GOT3 (cell line): ENCODE measurements at places on chromosomes 16 and 17.

DNA sequence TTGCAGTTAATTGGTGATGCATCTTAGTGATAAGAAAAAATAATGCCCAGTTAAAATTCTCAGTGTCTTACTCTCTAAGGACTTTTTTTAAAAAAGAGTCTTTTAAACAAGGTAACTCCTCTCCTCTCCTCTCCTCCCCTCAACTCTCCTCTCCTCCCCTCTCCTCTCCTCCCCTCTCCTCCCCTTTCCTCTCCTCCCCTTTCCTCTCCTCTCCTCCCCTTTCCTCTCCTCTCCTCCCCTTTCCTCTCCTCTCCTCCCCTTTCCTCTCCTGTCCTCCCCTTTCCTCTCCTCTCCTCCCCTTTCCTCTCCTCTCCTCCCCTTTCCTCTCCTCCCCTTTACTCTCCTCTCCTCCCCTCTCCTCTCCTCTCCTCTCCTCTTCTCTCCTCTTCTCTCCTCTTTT is 675.9 kb upstream of the RBFOX1 start:
- no peak for DNase-seq

DNA sequence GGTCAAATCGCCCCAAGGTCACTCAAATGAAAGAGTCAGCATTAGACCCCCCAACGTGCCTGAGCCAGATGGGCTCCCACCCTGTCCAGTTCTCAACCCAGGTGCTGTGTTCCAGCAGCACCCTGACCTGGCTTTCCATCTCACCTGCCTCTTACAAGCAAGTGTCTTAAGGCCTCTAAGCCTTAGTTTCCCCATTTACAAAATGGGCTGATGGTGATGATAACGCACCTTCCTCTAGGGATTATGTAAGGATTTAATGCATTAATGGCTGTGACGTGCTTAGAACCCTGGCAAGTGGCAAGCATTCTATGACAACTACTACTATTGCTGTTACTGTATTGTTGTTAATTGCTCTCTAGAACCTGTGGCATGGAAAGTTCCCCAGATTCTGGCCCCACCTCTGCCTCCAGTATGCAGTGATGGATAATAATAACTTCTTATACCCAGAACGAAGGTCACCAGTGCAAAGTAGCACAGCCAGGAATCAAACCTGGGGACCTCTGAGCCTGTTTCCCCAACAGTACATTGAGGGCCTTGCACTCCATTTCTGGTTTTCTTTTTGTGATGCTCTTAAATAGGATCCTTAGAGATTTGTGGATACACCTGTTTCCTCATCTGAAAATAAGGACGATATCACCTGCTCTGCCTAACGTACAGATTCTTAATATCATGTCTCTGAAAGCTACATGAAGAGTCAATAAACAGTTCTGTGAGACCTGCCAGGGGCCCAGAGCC is 3.3 kb upstream of the SLC25A39 start:
- no peak for DNase-seq

- DNase-seq: no peak
Measured at GRCh38 chr16:65384441-65384840, 262.6 kb upstream of the CDH11 start.

DNA sequence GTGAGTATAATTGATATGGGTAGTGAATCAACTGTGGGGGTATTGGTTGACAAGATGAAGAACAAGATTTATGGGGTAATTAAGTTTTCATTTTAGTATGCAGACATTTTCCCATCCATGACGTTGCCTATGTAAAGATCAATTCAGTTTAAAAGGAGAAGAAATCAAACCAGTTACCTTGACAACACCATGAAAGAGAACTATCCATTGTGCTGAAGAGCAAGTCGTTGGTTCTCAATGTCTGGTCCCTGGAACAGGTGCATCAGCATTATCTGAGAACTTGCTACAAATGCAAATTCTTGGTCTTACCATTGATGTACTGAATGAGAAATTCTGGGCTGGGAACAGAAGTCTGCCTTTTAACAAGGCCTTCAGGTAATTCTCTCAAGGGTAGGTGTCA is 801 bp upstream of the OR4D2 start:
- no peak for DNase-seq

GRCh38 chr17:58764373-58764772 is 8.7 kb downstream of the PPM1E start:
- no peak for DNase-seq

GRCh38 chr17:6505425-6506142 is 50.8 kb downstream of the PITPNM3 start:
- no peak for DNase-seq

DNA sequence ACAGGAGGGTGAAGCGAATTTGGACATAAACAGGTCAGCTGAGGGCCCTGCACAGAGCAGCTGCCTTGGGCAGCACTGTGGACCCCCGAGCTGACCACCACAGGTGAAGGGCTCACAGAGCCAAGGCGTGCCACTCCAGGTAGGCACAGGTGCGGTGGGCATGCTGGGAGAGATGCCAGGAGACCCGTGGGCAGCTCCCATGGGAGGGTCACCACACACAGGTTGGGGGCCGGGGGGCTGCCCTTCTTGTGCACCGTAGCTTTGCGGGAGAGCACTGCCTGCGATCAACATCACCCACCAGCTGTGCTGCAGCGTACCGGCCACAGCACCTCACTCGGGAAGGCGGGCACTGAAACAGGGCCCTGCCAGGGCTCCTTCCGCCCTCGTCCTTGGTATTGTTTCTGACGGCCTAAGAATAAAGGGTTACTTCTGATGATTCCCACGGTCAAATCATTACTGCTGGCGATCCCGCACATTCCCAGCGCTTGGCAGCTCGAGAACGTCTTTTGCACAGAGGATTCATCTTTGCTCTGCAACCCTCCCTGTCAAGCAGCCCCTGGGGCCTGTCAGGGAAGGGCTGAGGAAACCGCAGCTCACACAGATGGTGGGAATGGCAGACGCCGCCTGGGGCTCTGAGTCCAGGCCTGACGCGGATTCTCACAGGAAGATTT is 181.7 kb downstream of the BANP start:
- DNase-seq: no peak

- no peak for DNase-seq
Measured at GRCh38 chr16:57784334-57784733, 18.0 kb downstream of the KIFC3 start.
